Stimulated activated CD4-positive, alpha-beta T cell treated with anti-CD3 and anti-CD28 coated beads, Interleukin-2, amount 100 ng/mL, for 24 hours (primary cell): ENCODE measurements at places on chromosomes 12 and 14.

DNA sequence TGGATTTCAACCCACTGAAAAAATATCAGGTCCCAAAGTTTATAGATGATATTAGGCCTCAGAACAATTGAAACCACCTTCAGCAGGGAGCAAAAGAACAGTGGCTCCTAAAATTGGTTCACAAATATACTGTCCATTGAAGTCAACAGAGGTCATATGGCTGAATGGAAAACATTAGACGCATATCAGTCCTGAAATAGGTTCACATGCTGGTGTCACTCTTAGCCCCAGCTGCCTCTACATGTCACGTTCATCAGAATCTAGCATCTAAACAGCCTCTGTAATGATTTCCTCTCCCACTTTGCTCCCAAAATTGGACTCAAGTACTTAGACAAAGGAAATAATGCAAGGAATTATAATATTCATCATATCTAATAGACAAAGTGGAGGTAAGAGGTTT is 8.7 kb downstream of the FLRT2 start:
- no peak for DNase-seq

- DNase-seq: no peak
Observed at GRCh38 chr12:79687711-79688260, 3.0 kb downstream of the PAWR start.

GRCh38 chr14:92600318-92601053 is 86.9 kb downstream of the RIN3 start:
- DNase-seq: no peak

DNA sequence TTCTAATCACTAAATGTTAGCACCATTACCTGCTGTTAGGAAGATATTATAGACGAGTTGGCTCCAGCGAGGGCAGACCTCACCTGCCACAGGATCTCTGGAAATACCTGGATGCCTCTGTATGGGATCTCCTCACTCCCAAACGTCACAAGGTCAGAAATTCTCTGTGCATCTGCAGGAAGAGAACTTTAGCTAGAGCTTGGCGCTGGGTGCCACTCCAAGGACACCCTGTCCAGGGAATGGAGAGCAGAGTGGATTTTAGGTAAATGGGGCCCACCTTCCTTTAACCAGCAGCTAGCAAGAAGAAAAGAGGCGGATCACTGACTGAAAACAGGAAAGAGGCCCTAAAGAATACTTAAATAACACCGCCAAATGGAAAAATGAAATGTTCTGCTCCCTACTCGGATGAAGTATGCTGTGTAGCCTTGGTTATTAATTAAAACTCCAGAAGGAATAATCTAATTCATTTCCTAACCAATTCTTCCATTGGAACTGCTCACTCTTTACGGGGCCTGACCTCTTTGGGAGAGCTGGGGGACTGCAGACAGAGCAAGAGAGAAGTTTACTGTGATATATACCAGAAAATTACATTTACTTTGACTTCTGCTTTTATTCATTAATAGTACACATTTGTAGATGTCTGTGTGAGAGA is 4.2 kb upstream of the FOXG1 start:
- DNase-seq: no peak

DNA sequence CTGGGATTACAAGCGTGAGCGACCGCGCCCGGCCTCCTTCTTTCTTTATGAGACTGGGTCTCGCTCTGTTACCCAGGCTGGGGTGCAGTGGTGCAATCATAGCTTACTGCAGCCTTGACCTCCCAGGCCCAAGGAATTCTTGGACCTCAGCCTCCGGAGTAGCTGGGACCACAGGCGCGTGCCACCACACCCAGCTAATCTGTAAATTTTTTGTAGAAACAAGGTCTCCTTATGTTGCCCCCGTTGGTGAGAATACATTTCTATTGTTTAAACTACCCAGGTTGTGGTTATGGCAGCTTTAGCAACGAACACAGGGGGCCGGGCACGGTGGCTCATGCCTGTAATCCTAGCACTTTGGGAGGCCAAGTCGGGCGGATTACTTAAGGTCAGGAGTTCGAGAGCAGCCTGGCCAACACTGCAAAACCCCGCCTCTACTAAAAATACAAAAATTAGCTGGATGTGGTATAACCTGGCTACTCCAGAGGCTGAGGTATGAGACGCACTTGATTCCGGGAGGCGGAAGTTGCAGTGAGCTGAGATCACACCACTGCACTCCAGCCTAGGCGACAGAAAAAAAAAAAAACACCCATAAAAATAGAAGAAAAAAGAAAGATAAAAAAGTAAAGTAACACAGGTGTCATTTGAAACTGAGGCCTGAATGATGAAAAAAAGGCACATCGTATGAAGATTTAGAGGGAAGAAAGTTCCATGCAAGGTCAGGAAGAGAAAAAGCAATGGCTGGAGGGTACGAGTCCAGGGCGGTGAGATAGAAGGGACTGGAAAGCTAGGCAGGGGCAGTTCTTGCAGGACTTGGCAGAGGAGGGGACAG is 977 bp upstream of the TMEM120B start:
- DNase-seq: no peak

DNA sequence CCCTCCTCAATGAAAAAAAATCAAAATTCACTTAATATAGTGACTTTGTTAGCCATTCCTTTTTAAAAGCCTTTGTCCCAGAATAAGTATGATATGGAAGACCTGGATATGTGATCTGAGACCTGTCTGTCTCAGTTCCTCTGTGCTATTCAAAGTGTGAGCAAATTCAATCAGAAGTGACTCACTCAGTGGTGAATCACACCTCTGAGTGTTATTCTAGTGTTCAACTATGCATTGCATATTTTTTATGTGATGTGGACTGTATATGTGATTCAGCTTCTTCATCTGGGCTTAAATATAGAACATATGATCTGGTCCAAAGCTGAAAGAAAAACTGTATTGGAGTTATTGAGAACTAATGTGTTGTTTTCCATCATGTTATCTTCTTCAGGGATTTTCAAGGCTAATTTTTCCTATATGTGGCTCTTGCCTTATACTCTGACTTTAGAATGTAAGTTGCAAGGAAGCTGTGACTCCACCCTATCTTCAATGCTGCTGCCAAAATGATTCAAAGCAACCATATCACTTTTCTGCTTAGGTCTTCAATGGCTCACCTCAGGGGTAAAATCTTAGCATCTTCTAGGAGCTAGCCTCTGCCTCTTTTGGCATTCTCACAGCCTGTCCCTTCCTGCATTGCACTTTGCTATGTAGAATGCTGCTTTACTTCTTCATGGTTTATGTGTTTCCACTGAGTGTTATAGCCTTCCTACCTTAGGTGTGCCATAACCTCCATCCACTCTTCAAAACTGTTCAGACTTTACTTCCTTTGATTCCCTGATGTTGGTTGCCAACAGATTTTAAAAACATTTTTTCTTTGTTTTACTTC is 169.8 kb downstream of the OTOGL start:
- DNase-seq: no peak

GRCh38 chr12:57161491-57161890 is 14.1 kb upstream of the LRP1-AS start:
- no peak for DNase-seq

DNA sequence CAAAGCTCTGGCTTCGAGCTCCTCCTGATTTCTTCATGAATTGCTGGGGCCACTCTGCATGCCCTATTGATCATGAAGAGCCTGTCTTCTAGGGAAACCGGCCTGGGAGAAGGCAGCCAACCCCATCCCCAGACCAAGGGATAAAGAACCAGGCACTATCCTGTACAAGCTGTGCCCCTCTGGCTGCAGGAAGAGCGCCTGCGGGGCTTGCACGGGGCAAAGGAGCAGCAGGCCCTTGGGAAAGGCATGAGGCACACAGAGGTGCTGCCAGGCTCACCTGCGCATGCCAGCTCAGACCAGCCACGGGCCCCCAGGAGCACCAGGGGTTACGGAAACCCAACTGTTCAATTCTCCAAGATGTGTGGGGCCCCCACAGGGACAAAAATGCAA is 2.1 kb downstream of the ITPK1 start:
- DNase-seq: peak; percentile 22

- DNase-seq: no peak
Observed at GRCh38 chr12:4943067-4943937, 33.6 kb downstream of the KCNA1 start.

GRCh38 chr12:108273217-108273616 is 65.9 kb downstream of the CMKLR1 start:
- DNase-seq: no peak

DNA sequence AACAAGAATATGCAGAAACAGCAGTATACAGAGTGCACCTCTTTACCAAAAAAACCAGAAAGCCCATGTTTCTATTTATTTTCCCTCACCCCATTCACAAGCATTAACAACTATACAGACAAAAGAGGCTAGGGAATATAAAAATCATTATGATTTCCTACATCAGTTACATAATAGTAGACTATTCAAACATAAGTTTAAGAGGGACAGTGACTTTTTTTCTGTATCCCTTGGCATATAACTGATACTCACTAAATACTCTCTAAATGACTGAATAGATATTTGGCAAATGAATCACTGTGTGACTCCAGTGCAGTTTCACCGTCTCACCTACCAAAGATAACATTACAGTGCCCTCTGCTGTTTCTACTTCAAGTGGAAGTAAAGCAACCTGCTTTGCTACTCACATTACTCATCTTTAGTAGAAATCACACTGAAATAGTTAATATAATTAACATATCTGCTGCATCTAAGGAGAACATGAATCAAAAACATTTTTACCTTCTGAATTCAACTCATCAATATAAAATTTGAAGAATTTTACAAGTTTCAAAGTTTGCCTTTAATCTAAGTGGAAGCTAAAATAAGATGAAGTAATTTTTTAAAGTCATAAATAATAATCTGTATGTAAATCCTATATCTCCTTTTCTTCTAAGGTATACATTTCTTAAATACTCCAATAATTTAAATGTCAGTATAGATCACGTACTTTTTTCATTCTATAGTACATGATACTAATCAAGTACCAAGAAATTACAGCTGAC is 103.8 kb downstream of the OSBPL8 start:
- peak; percentile 22 for DNase-seq

- no peak for DNase-seq
Observed at GRCh38 chr12:7112041-7112440, 3.0 kb upstream of the C1RL start.

- no peak for DNase-seq
Observed at GRCh38 chr12:68477261-68477772, 133.4 kb upstream of the RAP1B start.

DNA sequence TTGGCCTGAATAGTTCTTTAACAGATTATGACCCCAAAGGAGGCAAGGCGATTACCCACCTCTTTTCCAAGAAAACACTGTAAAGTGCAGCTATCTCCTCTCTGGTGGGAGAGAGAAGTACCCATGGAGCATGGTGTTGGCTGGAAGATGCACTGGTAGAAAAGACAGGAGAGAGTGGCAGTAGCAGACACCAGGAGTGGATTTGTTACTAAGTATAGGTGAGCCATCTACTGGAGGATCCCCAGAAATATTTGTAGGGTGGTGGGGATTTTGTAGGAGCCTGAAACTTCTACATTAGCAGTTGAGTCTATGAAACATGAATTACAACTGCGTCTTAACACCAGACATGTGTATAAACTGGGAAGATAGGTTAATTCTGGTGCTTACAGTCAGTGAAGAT is 148.0 kb downstream of the SLC38A4 start:
- DNase-seq: no peak

DNA sequence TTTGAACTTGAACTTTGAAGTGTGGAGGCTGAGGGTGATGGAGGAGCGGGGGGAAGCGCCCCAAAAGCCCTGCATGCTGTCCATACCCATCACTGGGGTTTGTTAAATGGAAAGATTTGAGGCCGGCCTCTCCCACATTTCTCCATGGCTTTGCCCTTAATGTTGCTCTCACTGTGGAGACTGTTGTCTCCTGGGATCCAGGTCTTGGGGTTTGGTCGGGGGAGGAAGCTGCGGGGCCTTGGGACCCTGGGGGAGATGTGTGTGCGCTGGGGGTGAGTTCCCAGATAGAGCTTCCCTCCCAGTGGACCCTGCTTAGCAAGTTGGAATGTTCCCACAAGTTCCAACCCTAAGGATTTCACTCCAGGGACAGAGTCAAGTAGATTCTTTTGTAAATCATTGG is 28.0 kb upstream of the LRTM2 start:
- DNase-seq: no peak

DNA sequence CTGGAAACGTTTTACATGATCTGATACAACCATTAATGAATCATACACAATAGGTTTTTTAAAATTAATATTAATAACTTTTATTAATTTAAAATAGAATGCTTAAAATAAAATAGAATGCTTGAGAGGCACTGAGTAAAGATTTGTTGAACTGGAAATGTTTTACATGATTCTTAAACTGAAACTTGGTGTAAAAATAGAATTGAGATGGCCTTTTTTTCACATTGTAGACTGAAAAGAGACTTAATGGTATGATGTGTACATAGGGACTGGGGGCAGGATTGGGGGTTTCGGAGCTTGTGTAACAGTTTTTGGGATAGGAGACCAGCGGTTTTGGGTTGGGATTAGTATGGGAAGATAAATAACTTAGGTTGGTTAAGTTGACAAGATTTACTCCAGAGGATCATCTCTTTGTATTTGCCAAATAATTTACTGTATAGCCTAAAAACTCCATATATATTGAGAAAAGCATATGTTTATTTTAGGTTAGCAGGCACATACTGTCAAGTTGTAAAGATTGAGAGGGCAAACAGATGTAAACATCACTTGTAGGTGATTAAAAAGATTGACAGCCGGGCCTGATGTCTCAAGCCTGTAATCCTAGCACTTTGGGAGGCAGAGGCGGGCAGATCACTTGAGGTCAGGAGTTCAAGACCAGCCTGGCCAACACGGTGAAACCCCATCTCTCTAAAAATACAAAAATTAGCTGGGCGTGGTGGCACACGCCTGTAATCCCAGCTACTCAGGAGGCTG is 2.0 kb upstream of the ZNF410 start:
- no peak for DNase-seq

- DNase-seq: no peak
Observed at GRCh38 chr12:42135259-42135814, 9.3 kb downstream of the GXYLT1 start.

DNA sequence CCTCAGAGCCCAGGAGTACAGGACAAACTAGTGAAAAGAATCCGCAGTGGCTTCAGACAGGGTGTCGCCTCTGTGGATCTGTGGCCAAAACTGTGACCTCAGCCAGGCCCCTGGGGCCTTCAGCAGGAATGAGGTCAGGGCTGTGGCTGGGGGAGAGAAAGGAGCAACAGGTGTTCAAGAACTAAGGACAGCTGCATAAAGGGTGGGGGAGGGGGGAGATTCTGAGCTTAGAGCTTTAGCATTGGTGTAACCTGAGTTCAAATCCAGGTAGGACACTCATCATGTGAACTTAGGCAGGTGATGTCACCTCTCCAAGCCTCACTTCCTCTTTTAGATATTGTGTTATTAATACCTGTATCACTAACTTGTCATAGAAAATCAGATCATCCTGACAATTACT is 40.9 kb upstream of the CORO1C start:
- DNase-seq: no peak

DNA sequence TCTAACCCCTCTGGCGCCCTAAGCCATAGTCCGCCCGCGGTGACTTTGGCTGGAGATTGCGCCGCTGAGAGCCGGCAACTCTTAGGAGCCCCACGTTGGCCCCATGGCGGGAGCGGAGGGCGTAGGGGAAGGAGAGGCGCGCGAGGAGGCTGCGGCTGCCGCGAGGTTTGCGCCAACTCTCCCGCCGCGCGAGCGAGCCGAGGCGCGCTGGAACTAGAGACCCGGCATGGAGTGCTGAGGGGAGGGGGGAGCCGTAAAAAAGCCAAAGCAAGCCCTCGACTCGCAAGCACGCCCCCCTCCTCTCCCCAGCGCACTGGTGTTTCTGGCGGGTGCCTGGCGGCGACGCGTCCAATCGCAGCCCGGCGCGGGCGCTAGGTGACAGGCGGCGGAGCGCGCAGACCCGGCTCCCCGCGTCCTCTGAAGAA is at the start of gene SYT10:
Gene SYT10, minus strand, starts transcription at position 233 of the 425 bp plus-strand sequence. CDS start 297 bp downstream, outside the sequence.
- DNase-seq: no peak

GRCh38 chr12:32804301-32804700 is 48.6 kb upstream of the YARS2 start:
- no peak for DNase-seq
